ENCODE measurements at places on chromosomes 5 and 9. TPM values are rescaled to one million over a fixed set of nuclear protein-coding genes. Genes with fewer than 3 reads are reported as not detected.

LTC4S gene
- total RNA-seq = 1.5 TPM

GDF9 gene
- not detected for total RNA-seq

DNA sequence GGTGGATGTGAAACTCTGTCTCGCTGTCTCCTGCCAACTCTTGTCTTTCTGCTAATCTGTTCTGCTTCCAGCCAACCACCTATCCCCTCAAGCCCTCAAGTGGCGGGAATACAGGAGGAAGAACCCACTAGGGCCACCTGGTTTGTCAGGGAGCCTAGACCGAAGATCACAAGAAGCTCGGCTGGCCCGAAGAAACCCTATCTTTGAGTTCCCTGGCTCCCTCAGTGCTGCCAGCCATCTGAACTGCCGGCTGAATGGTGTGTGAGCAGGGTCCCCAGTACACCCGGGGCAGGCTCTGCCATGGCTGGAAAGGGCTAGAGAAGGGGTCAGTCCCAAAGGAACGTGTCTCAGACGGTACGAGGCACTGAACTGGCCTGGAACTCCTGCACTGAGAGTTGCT, 49.2 kb upstream of the TESK1 start:
- no peak overlapping the region for H3K4me3 ChIP-seq
- H3K4me1 ChIP-seq = peaks cover 17% of the 10 kb centered on the region

- H3K27me3 ChIP-seq = no peaks in the 10 kb centered on the region
- H3K4me1 ChIP-seq = peaks cover 28% of the 10 kb centered on the region
- H3K36me3 ChIP-seq = no peaks in the 10 kb centered on the region
- DNase-seq = no peak
Measured at GRCh38 chr9:129839324-129840023, 4.2 kb downstream of the USP20 start.

GRCh38 chr5:40029711-40030495, 605.1 kb upstream of the DAB2 start:
- no peak for DNase-seq
- H3K27ac ChIP-seq = no peak overlapping the region
- no peak overlapping the region for H3K4me3 ChIP-seq
- no peaks in the 10 kb centered on the region for H3K4me1 ChIP-seq

- no peak overlapping the region for H3K4me3 ChIP-seq
- H3K27ac ChIP-seq = peak overlapping the region; percentile 87
- H3K4me1 ChIP-seq = peaks cover 46% of the 10 kb centered on the region
- no peak for DNase-seq
Measured at GRCh38 chr5:78639791-78640190, 8.8 kb downstream of the LHFPL2 start.
